ENCODE measurements at places on chromosomes 7 and 10.

GRCh38 chr10:132900211-132900756 is 42.1 kb downstream of the CFAP46 start:
- no peak for DNase-seq

GRCh38 chr10:103845972-103846371 is 9.4 kb downstream of the SH3PXD2A start:
- no peak for DNase-seq

DNA sequence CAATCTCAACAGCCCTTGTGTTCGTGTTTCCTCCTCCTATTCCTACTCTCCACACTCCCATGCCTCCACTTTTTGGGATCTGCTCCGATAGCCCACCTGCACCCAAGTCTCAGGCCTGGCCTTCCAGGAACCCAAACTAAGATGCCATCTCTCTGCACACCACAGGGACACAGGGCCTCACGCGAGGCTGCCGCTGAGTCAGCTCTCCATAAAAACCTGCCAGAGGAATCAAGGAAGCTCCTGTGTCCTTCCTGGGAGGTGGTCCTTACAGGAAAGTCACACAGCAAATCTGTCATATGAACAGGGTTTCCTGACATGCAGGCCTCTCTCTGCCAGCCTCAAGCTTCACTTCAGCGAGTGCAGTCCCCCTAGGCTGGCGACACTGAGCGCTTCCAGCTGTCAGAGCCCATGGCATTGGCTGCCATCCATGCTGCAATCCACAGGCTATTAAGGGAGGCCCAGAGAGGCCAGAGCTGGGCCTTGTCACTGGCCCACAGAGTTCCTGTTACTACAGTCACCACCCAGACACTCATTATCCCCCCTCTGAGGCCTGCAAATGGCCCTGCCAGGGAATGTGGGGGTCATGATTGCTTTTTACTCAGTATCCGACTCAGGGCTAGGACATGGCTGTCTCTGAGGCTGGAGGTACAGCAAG is 151.4 kb downstream of the OAT start:
- peak; percentile 91 for DNase-seq

- DNase-seq, result no peak
These were observed 1054.4 kb downstream of the XPNPEP1 start for GRCh38 chr10:108868881-108869280.

GRCh38 chr7:111043561-111043960 is 47.4 kb upstream of the LRRN3 start:
- DNase-seq, result no peak

DNA sequence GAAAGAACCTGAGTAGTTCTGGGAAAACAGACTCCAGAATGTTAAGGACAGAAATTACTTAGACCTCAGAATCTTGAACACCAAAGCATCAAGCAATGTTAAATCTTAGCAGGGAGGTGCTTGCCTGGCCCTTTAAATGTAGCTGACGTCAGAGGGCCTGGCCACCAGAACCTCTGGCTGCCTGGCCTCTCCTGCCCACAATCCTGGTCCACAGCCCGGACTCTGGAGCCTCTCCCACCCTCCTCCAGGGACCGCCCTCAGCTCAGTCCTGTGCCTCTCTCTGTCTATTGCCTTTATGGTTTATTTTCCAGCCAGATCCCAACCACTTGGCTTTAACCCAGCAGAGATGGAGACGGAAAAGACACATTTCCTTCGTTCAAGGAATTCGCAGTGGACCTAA is 42.2 kb upstream of the EGR2 start:
- DNase-seq, result peak; percentile 23

DNA sequence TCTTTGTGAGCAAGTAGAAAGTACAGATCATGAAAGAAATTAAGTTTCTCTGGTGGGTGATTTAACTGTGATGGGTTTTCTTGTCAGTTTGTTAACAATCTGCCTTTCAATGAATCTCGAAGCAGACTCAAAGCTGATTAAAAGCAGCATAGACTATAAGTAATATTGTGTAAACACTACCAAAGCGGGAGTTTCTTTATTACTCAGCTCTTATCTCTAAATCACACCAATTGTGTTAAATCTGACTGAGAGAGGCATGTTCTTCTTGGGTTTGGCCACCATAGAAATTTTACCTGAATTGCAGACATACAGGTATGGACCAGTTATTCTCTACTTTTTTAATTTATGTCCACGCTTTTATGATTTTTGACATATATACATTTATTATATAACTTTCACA is 65.2 kb downstream of the DKK1 start:
- DNase-seq, result no peak

GRCh38 chr10:100103581-100103980 is 21.9 kb upstream of the CPN1 start:
- peak; percentile 29 for DNase-seq

DNA sequence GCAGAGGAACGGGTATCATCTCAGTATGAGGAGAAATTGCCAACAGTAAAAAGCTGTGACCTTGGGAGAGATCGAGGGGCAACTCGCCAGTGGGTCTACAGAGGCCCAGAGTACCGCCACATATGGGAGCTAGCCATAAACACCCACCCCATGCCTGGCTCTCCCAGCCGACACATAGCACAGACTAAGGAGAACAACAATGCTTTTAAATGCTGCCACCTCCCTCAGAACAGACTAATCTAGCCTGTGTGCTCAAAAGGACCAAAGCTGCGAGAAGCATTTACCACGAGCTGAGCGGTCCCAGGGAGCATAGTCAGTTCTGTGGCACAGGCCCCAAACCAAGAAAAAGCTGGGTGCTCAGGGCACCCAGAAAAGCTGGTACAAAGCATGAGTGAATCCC is 73.3 kb downstream of the LSM5 start:
- no peak for DNase-seq

DNA sequence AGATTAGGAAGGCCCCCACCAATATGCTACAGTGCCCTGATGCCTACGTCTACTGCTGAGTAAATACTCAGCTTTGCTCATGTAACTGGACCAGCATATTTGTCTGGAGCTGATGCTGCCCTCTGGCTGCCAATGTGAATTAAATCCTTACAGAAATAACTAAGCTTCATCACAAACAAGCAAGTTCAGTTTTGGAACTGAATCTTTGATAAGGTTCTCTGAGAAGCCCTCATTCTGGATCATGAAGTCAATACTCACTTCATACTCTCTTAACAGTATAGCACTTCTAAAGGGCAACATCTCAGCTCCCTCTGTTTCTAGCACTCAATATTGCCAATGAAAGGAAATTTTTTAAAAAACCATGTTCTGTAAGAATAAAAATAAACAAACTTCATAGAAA is 246.7 kb downstream of the ETV1 start:
- peak; percentile 61 for DNase-seq

DNA sequence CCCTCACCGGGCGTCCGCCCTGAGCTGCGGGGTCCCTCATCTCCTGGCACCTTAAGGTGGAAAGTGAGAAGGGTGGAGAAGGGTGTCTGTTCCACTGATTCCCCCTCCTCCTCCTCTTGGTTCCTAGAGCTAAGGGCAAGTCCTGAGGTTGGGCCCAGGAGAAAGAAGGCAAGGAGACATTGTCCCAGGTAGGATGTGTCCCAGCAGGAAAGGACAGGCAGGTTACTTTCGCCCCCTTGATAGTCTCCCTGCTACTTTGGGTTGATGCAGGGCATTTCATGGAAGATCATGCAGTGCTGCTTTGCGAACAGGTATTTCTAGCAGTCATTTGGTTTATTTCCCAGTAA is 582 bp downstream of the STEAP2 start:
- DNase-seq, result no peak
